ENCODE measurements at places on chromosomes 7 and 10.

DNA sequence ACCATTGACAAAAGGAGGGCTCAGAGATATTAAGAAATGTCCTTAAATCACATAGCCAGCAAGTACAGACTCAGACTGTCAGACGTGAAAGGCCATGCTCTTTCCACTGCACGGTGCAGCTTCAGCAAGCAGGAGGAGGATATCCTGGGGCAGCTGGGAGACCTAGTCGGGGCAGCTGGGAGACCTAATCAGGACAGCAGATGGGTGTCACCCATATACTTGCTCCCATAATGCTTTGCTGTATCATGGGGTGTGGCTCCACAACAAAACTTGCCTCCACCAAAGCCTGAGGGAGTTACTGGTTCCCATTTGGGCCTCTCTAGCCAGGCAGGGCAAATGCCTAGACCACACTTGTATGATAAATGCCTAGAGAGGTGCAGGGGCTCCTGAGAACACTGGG, 55.4 kb downstream of the GRID1 start:
- no peak for DNase-seq

DNA sequence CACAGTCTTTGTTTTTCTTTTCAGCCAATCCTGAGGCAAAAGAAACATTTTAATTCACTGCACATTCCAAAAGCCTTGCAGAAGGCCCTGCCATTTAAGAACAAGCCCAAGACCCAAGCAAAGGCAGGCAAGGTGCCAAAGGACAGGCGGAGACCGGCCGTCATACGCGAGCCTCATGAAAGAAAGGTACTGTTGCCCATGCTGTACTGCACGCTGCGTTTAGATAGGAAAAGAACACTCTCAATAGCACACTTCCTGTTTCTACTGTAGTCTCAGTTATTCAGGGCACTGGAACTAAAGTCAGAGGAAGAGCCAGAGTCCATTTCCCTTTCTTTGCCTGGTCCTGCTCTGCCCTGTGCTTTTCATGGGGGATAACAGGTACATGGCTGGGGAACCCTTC, 47.6 kb downstream of the BMS1 start:
- no peak for DNase-seq

DNA sequence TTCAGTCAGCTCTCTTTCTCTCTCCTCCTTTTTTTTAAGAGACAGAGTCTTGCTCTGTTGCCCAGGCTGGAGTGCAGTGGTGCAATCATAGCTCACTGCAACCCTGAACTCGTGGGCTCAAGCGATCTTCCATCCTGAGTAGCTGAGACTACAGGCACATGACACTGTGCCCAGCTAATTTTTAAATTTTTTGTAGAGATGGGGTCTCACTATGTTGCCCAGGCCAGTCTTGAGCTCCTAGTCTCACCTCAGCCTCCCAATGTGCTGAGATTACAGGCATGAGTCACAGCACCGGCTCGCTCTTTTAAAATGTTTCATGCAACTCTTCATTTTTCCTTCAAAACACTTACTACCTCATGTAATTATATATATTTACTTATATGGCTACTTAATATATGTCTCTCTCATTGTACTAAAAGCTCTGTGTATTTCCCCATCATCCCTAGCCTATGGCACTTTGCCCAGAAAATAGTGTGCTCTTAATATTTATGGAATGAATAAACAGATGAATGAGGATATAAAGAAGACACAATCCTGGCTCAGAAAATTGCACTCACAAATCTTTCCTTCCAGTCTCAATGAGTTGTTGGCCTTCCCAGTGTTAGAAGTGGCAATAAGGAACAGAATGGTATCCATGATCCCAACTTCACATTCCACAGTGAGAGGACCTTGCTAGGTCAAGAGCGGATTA, 33.9 kb downstream of the EBLN1 start:
- no peak for DNase-seq

- DNase-seq: no peak
These were observed 335.2 kb upstream of the PRKCQ start for GRCh38 chr10:6915307-6915706.

- no peak for DNase-seq
These were observed 2.6 kb upstream of the NPSR1 start for GRCh38 chr7:34655384-34655783.

DNA sequence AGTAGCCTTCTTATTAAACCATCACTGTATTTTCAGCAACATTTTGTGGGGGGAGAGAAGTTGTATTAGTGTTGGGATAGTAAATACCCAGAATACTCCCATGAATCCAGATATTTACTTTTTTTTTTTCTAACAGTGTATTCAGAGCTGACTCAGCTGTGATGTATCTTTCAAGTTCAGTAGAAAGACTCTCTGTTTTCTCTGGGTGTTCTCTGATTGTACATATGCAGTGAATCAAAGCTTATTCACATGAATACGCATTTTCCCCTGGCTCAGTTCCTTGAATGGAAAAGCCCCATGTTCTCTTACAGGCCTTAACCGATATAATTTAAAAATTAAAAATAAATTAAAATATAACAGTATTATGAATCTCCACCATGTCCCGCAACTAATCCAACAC, 1.3 kb downstream of the TFPI2 start:
- DNase-seq: no peak

DNA sequence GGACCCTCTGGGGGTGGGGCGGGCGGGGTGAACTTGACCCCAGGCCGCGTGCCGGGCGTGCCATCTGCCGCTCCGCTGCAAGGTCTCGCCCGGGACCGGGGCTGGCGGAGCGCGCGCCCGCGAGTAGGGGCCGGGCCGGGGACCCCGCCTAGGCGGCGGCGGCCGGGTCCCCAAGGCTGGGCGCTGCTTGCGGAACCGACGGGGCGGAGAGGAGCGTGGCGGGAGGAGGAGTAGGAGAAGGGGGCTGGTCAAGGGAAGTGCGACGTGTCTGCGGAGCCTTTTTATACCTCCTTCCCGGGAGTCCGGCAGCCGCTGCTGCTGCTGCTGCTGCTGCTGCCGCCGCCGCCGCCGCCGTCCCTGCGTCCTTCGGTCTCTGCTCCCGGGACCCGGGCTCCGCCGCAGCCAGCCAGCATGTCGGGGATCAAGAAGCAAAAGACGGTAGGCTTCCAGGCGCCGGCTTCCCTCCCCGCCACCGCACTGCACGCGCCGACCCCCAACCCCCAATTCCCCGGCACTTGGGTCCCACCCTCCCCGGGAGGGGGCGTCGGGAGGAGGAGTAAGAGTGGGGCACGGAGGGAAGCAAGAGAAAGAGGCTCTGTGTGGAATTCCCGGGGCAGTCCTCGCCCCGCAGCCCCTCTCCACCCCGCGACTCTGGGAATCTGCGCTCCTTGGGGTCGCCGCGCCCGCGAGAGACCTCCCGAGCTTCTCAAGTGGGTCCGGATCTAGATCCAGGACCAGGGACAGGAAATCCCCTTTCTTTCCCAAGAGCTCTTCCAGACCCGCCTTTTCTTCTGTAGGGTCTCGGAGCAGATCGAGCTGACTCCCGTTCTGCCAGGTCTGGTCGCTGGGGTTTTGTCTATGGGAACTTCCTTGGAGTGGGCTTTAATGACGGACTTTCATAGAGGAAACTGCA, at the start of gene PAPSS2:
Gene PAPSS2, plus strand, starts transcription at position 308 of the 913 bp plus-strand sequence. Its CDS starts 104 bp downstream, at position 412.
- DNase-seq: peak; percentile 83

- DNase-seq: peak; percentile 87
These were observed 85.2 kb downstream of the HGF start for GRCh38 chr7:81684514-81685269.

GRCh38 chr10:122461367-122461728, at the start of gene HTRA1:
TSS of gene HTRA1 (plus strand) at chr10:122461553. CDS start at chr10:122461653, 100 bp downstream.
- DNase-seq: peak; percentile 88

GRCh38 chr10:80118669-80119068, 13.9 kb upstream of the PLAC9 start:
- DNase-seq: peak; percentile 26

DNA sequence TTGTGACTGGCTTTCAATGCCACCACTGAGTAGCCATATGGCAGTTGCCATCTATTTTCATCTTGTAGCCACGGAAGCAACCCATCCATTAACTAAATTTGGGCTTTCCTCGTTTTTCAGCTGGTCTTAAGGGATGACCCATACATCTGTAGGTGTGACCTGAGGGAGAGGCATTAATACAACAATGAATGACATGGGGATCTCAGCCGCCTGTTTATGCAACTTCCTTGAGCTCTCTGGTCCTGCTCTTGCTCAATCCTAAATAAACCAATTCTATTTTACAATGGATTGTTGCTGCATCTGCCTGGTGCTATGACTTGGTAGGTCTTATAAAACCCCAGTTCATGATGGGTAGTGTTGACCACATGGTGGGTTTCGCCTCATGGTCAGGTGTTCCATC, 21.9 kb upstream of the ADAM22 start:
- DNase-seq: no peak

DNA sequence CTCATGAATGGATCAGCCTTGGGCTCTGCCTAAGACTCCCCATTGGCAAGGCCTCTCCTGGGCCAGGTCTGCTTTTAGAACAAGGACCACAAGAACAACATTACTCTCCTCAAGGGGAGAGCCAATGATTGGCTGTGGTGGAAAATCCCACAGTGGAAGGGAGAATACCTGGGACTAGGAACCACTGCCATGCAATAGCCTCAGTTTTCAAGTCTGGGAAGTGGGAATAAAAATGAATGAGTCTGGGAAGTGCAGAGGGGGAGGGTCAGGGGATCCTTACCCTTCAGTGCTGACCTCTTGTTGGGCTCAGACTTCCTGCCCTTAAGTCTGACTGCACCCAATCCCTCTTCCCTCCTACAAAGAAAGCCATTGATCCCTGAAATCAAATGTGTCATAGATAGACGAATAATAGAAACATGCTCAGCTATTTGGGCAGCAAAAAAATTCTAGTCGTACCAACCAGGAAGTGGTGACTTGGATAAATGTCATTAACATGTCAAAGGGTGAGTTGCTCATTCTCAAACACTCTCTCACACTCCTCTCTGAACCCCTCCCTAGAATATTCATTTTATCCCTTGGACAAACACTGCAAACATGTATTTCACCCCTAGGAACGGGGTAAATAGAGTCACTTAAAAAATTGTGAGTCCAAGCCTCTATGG, 123.6 kb downstream of the SH3PXD2A start:
- no peak for DNase-seq

- DNase-seq: peak; percentile 24
These were observed 126.8 kb downstream of the WDR37 start for GRCh38 chr10:1183033-1183396.

DNA sequence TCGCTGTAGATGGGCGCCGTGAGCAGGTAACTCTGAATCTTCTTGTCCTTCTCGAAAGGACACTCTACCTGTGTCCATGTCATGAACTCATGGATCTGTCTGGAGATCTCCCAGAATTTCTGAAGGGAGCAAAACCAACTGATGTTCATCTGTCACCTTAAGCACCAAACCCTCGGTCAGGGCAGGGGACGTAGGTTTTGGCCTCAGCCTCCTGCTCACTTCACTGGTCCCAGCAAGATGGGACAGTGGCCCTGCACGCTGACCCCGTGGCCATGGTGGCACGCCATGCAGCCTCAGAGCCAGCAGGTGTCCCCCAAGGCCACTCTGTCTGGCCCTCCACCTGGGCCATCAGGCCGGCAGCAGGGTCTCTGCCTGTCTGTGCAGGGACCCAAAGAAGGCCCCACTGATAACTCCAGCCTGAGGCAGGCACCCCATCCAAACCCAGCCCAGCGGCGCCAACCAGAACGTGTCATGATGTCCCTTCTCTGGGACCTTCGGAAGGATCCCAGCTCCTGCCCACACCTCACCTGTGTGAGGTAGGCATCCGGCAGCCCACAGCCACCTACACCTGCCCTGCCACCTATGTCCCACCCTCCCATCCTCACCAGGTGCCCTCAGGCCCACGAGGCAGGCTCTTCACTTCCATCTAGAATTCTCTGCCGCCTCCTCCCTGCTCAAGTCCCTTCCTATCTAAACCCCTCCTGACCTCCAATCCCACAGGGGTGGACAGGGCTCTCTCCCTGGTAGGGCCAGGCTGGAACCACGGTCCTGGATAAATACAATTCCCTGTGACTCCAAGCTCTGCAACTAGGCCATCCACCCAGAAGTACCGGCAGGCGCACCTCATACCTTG, 59.0 kb downstream of the CSGALNACT2 start:
- peak; percentile 67 for DNase-seq

- no peak for DNase-seq
These were observed 27.8 kb upstream of the ITGB8 start for GRCh38 chr7:20302891-20303290.

DNA sequence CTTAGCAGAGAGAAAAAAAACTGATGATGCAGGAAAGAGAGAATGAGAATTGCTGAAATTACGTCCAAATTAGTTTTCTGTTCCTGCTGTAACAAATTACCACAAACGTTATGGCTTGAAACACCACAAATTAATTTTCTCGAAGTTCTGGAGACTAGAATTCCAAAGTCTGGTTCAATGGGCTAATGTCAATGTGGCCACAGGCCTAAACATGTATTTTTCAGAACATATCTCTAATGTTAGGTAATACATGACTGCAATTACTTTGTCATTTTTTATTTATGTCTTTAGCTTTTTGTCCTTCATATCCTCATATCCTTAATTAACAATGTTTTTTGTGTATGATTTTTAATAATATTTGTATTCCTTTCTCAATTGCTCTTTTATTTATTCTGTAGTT, 3.0 kb upstream of the AKR1C3 start:
- no peak for DNase-seq

DNA sequence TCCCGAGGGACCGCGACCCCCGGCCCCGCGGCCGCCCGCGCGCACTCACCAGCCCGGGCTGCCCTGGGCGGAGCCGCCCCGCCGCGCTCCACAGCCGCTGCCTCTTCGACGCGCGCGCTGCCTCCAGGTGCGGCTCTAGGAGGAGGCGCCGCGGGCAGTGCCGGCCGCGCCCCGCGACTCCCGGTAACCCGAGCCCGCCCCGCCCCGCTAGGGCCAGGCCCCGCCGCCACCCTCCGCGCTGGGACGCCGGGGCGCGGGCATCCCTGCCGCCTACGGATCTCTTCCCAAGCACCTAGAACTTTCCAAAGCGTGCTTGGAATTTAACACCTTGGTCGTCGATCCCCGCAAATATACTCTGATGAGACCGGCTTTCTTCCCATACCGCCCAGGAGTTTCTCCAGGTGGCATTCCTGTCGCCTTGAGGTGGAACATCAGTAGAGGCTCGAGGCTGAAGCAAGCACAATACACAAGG, at the start of gene SLC26A5:
Gene SLC26A5, minus strand, starts transcription at position 159 of the 472 bp plus-strand sequence. CDS start 24,693 bp downstream, outside the sequence.
- no peak for DNase-seq

DNA sequence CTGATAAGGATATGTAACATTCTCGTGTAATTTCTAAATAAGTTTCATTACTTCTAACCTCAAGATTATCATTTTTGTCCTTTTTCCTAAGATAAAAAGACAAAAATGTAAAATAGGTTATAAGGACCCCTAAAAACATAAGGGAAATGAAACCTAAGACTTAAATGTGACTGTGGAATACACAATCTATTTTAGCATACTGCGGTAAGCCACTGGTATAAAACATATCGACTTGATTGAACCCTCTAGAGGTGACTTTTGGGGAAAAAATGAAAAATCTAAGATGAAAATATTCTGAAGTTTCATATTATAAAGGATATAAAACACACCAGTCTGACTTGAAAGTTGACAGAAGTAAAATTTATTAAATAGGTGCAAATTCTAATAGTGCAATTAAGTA, 1.9 kb downstream of the NAMPT start:
- DNase-seq: no peak

DNA sequence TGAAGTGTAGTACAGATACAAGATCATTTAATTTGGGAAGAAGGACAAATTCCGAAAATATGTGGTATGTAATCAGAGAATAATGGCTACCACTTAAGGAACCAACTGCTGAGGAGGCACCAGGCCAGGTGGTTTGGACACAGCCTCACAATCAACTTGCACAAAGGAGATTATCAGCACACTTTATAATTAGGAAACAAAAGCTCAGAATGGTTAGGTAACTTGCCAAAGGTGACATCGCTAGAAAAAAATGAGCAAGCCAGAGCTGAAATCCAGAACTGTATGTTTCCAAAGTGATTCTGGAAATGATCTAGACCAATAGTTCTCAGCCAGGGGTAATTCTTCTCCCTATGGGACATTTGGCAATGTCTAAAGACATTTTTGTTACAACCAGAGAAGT, 36.6 kb downstream of the ERCC6 start:
- DNase-seq: no peak

- no peak for DNase-seq
These were observed 3.0 kb upstream of the TSPAN14 start for GRCh38 chr10:80451132-80451531.
